ENCODE measurements at places on chromosomes 7 and 10.
A peak's percentile ranks its signal among the peaks of the same experiment; 100 is the strongest.

- no peak overlapping the region for H3K27ac ChIP-seq
- H3K27me3 ChIP-seq, result peaks cover 21% of the 10 kb centered on the region
- H3K36me3 ChIP-seq, result no peaks in the 10 kb centered on the region
Measured at GRCh38 chr10:113099431-113100183, 149.6 kb downstream of the TCF7L2 start.

GRCh38 chr10:31320550-31321211 is 1.7 kb downstream of the ZEB1 start:
- peak; percentile 24 for DNase-seq
- H3K36me3 ChIP-seq, result peaks cover 19% of the 10 kb centered on the region
- peak overlapping the region; percentile 92 for H3K27ac ChIP-seq
- H3K4me3 ChIP-seq, result peak overlapping the region; percentile 92
- peaks cover 20% of the 10 kb centered on the region for H3K4me1 ChIP-seq

- no peaks in the 10 kb centered on the region for H3K4me1 ChIP-seq
- no peak overlapping the region for H3K27ac ChIP-seq
- H3K36me3 ChIP-seq, result no peaks in the 10 kb centered on the region
- H3K27me3 ChIP-seq, result peaks cover 30% of the 10 kb centered on the region
Measured at GRCh38 chr7:134485203-134485602, 26.3 kb upstream of the AKR1B1 start.

DNA sequence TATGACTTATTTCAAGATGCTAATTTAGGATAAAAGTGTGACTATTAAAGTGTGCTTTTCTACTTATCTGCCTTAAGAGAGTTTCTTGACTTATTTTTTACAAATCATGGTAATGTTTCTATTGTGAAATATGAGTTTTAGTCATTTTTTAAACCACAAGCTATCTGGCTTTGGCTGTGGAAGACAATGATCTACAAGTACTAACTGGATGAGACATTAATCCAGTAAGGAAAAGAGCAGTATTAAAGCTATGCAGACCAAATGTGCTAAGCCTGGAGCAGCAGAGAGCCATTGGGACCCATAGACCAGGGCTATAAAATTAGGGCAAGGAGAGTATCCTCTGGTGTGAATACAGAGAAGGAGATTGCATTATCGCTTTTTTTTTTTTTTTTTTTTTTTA is 92.4 kb downstream of the SEMA3A start:
- DNase-seq, result no peak
- H3K4me1 ChIP-seq, result no peaks in the 10 kb centered on the region
- H3K27me3 ChIP-seq, result no peaks in the 10 kb centered on the region
- H3K27ac ChIP-seq, result no peak overlapping the region
- no peak overlapping the region for H3K4me3 ChIP-seq

- H3K4me3 ChIP-seq, result no peak overlapping the region
- no peaks in the 10 kb centered on the region for H3K36me3 ChIP-seq
- H3K27me3 ChIP-seq, result peaks cover 19% of the 10 kb centered on the region
- no peak overlapping the region for H3K27ac ChIP-seq
- DNase-seq, result no peak
- peaks cover 17% of the 10 kb centered on the region for H3K4me1 ChIP-seq
Measured at GRCh38 chr10:7436490-7437100, 25.8 kb upstream of the SFMBT2 start.

DNA sequence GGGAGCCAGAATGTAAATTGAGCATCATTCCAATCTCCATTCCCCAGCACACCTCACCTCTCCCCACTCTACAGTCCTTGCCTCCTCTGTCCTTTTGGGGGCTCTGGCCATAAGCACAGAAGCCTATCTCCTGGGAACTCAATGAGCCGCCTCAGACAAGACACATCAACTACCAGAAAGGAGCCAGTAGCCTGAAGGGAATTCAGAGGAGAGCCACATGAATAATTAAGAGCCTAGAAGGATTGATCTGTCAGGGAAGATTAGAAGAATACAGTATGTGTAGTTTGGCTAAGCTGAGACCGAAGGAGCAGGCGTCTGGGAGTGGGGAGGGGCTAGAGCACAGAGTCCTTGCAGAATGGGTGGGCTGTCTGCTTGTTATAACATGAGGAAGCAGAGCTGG is 31.2 kb downstream of the FRMD4A start:
- no peak for DNase-seq
- peaks cover 26% of the 10 kb centered on the region for H3K27me3 ChIP-seq
- no peaks in the 10 kb centered on the region for H3K4me1 ChIP-seq
- no peaks in the 10 kb centered on the region for H3K36me3 ChIP-seq
- H3K4me3 ChIP-seq, result no peak overlapping the region
- H3K27ac ChIP-seq, result no peak overlapping the region

DNA sequence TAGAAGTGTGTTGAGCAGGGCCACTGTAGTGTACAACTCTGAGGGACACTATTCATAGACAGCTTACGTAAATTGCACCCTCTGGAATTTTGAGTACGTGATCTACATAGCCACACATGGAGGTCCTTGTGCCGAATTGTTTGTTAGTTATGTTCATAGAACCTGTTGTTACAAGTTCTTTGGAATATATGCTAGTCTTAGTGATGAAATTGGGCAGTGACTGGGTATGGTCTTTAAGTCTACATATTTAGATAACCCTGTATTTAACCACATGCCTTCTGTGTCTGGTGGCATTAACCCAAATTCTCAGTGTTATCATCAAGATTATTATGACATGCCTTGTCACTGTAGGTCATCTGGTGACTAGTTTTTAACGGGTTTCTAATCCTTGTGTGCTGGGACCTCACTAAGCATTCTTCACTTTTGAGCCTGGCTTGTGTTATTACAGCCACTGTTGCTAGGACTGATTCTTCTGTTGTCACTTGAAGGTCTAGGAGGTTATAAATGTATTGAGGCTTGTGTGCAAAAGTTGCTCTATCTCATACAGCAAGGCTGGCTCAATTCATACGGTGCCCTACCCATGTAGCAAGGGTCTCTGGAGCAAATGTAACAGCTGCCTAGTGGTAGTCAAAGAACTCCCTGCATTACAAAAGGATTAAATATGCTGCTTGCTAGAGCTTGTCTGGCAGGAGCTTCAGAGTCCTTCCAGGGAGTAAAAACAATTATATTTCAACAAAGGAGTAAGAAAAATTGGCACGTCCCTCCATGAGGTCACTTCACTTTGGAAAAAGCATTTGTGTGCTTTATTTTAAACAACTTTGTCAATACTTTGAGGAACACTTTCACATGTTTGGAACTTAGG is 65.4 kb downstream of the CDK14 start:
- no peaks in the 10 kb centered on the region for H3K27me3 ChIP-seq
- peak overlapping the region; percentile 66 for H3K4me3 ChIP-seq
- H3K4me1 ChIP-seq, result peaks cover 65% of the 10 kb centered on the region
- peak overlapping the region; percentile 92 for H3K27ac ChIP-seq
- no peak for DNase-seq

GRCh38 chr10:80201608-80202141 is 3.7 kb downstream of the ANXA11 start:
- H3K4me1 ChIP-seq, result peaks cover 78% of the 10 kb centered on the region
- peak overlapping the region; percentile 90 for H3K27ac ChIP-seq
- no peaks in the 10 kb centered on the region for H3K27me3 ChIP-seq
- H3K4me3 ChIP-seq, result peak overlapping the region; percentile 98
- no peak for DNase-seq

DNA sequence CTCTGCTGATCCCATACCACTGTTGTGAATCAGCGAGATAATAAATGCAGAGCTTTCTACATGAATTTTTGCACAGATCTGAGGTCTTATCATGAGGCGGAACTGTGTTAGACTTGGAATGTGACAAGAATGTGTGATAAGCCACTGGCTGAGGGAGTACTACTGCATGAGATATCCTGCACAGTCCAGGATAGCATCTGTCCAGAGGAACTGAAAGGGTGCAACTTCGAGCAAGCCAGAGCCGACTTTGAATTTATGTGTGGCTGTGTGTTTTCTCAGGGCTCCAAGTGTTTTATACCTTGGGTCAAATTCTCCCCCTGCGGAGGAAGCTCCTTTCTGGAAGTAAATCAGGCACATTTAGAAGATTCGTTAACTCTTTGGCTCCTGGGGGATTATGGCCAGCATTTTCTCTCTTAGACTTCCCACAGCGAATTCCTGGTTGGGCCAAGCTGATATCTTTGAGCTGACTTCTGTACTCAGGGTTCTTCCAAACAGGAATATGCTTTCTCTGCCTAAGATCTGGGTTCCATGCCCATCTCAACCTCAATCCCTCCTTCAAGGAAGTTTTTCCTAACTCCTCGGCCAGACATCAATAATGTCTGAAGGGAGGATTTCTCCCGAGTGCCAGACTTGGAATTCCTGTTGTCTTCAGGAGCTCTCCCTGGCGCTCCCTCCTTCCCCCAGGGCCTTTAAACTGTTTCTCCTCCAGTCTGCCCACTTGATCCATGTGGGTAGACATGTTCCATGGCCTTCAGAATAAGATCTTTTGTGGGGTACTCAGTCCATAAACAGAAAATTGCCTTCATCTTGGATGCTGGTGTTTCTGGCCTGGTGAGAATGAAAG is 2.5 kb upstream of the MEST start:
- no peak for DNase-seq
- peak overlapping the region; percentile 3 for H3K27ac ChIP-seq
- no peak overlapping the region for H3K4me3 ChIP-seq
- H3K4me1 ChIP-seq, result peaks cover 58% of the 10 kb centered on the region
- H3K27me3 ChIP-seq, result peaks cover 61% of the 10 kb centered on the region

Measured in stimulated activated naive B cell treated with anti-CD40 and anti-IgM and Interleukin-4, amounts not matched to agents 10 μg/mL and 1 μg/mL and 100 μg/mL, for 72 hours (primary cell).